ENCODE measurements at places on chromosomes 3 and 15.

DNA sequence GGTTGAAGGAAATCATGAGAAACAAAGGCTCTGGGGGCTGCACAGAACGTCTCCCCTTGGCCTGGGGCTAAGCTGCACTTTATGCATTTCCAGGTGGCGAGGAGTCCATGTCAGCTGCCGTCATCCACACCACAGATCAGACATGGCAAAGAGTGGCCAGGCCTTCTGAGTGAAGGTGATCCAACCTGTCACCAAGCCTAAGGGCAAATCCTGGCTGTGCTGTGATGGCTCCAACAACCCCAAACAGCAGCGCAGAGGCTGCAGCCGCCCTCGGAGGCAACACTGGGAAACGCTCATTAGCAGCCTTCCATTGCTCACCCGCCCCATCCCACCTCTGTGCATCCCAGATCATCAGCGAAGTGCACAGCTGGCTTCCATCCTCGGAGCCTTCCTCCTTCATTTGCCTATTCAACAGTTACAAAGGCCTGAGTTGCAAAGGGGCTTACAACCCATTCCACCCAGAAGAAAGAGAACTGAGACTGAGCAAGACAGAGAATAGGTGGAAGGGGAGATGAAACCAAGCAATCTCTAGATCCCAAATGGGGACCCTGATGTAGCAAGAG is 55.7 kb downstream of the SRGAP3 start:
- no peak for DNase-seq

- DNase-seq = no peak
Observed at GRCh38 chr15:64717735-64718495, 57.5 kb downstream of the RBPMS2 start.

- DNase-seq = no peak
Observed at GRCh38 chr3:155634121-155634719, 110.7 kb downstream of the PLCH1 start.

DNA sequence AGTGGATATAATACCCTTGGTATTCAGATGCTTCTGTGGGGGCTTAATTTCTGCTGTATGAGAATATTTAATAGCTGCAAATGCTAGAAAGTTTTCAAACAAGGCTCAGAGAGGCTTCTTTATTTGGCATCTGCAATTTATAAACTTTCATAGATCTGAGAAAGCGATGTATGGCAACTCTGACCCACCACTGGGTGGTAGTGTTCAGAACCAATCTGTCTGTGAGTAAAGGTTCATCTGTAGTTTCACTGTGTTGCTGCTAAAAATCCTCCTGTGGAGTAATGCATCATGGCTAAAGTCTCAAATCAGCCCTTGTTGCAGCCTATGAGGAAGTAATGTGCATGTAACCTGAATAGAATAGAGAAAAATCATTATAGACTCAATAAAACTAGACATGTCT is 47.4 kb downstream of the CLSTN2 start:
- DNase-seq = no peak

DNA sequence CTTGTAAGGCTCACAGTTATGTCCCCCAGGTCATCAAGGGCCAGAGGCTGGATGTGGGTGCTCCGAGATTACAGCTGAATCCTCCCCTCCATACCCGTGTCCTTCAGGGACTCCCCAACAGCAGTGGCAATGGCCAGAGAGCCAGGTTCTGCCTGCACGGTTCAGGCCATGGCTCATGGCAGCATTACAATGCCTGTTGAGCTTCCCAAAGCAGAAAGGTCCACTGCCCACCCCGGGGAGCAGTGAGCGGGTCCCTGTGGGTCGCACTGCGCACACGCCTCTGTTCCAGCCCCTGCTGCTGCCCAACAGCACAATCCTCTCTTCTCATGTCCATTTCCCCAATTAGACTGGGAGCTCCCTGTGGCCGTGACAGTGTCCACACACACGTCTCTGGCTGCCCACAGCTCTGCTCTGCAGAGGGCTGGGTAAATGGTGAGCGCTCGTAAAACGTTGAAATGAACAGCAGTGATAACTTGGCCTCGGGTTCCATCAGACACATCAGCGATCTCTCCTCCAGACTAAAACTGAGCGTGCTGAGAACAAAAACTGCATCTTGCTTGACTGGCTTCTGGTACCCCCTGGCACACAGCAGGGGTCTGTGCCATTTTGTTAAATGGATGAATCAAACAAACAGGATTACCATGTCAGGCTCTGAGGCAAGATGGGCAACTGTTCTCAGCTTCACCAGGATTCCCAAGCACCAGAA is 80.4 kb downstream of the VGLL4 start:
- no peak for DNase-seq

- DNase-seq = no peak
Observed at GRCh38 chr15:69643476-69643875, 190.9 kb downstream of the RPLP1 start.

- peak; percentile 86 for DNase-seq
Observed at GRCh38 chr15:80588801-80589200, 106.3 kb upstream of the ABHD17C start.

GRCh38 chr3:63661242-63661641 is 8.8 kb downstream of the SNTN start:
- DNase-seq = peak; percentile 2

DNA sequence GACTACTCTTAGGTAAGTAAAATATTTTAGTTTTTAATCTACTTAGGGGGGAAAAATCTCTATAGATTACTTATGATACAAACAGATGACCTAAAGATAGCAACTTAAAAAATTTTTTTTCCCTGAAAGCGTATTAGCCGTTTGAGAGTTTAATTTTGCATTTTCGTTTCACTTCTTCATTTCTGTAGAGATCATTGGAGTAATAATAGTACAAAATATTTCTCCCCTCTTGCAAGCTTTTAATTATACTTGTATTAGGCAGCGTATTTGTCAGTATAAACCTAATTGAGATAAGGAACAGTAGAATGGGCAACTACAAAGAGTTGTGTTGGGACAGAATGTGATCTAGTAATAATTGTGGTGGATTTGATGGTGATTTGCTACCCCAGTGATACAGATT is 10.3 kb downstream of the SKIL start:
- DNase-seq = no peak

GRCh38 chr3:113117511-113118234 is 93.7 kb upstream of the BOC start:
- DNase-seq = peak; percentile 93

DNA sequence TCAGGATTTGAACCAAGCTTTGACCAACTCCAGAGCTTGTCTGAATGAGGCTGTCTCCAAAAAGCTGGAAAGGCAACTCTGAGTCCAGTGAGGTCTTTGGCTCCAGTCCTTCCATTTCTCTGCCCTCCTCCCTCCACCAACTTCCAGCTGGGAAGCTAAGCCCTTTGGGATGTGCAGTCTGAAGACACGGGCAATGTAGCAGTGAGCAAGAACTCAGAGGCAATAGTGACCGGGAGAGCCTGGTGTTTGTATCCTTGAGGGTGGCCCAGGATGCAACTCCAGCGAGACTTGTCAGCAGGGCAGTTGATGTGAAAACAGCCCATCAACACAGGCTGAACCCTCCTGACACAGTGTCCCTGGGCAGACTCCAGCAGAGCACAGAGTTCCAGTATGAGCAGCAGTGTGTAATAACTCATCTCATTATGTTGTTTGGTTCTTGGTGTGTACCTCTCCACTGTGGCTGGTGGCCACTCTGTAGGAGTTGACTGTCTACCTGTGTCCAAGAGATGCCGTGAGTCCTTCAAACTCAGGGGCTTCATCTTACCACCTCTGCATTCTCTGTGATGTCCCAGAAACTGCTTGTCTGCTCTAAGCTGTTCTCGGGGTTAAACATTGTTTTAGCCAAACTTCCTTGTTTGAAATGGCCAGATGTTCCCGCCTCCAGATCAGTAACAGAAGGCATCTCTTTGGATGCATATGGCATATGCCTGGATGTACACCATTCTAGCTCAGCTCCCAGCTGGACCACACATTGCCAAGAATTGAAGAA is 6.6 kb downstream of the CDCP1 start:
- DNase-seq = peak; percentile 61

DNA sequence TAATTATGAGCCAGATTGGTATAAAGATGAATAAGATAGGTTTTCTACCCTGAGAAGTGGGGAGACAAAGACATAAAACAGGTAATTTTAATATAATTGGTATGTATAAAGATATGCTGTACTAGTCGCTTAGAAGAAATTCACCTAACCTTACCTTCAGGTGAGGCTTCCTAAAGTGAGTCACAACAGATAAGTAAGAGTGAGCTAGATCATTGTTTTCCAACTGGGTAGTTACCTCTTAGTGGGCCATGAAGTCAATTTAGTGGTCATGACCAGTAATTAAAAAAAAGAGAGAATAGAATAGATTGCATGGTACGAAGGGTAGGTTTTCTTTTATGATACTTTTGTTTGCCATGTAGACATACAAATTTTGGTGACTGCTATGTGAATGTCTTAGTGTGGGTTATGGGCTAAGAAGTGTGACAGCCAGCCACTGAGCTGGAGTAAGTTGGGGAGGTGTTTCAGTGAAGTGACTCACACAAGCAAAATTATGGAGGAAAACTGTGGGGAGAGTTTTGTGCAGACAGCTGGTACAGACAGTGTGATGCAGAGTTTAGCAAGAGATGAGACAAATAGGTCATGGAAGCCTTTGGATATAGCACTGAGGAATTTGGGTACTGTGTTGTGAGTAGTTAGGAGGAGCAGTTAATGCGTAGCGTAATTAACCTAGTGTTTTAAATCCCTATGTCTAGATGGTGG is 8.2 kb downstream of the TRNT1 start:
- DNase-seq = peak; percentile 12

- DNase-seq = no peak
Observed at GRCh38 chr3:161598639-161599038, 102.0 kb downstream of the OTOL1 start.

DNA sequence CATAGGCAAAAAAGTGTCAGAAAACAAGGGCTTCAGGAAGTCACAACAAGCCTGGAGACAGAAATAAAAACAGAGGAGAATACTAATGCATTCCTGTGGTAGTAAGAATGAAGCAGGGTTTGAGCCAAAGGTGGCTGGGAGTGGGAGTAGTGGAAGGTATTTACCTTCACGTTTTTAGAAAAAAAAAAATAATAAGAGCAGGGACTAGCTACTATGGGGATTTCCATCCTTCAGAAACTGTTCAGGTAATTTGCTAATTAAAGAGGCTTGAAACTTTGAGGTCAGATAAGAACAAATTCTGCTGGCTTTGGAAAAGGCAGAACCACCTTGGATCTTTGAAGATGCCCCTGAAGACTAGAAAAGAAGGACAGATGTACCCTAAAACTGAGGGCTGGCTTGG is 18.4 kb downstream of the ILDR1 start:
- no peak for DNase-seq

DNA sequence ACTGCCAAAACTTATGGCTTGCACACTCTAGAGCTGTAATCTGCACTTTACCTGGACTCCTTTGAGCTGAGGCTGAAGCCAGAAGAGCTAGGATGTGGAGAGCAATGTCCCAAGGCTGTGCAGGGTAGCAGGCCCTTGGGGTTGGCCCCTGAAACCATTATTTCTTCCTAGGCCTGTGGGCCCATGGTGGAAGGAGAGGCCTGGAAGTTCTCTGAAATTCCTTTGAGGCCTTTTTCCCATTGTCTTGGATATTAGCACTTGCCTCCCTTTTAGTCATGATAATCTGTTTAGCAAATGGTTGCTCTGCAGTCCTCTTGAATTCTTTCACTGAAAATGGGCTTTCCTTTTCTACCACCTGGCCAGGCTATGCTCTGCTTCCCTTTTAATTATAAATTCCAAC is 102.0 kb upstream of the SGO1 start:
- DNase-seq = no peak

- no peak for DNase-seq
Observed at GRCh38 chr3:126159476-126159875, 20.9 kb downstream of the ALDH1L1 start.

GRCh38 chr15:65957451-65957850 is 88.2 kb downstream of the RAB11A start:
- DNase-seq = no peak

DNA sequence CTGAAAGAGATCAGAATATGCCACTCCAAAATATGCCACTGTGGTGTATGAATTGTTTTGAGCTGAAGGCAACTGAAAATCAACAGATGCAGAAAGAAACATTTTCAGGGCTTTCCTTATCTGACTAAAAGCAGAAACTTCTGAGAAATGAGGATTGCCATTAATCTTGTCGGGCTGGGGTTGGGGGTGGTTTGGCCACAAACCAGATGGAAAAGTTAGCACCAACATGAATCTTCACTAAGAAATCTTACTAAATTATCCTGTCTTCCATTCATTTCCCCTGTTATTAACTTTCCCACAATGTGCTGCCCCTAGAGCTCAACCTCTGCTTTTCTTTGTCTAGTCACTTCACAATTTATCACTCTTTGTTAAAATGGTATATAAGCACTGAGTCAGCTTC is 229.9 kb upstream of the GADL1 start:
- DNase-seq = no peak

- DNase-seq = no peak
Observed at GRCh38 chr15:89113296-89114024, 25.2 kb downstream of the ABHD2 start.

- peak; percentile 64 for DNase-seq
Observed at GRCh38 chr3:124078953-124079911, 87.3 kb upstream of the ROPN1 start.

GRCh38 chr15:53841651-53842050 is 82.2 kb upstream of the WDR72 start:
- DNase-seq = no peak

DNA sequence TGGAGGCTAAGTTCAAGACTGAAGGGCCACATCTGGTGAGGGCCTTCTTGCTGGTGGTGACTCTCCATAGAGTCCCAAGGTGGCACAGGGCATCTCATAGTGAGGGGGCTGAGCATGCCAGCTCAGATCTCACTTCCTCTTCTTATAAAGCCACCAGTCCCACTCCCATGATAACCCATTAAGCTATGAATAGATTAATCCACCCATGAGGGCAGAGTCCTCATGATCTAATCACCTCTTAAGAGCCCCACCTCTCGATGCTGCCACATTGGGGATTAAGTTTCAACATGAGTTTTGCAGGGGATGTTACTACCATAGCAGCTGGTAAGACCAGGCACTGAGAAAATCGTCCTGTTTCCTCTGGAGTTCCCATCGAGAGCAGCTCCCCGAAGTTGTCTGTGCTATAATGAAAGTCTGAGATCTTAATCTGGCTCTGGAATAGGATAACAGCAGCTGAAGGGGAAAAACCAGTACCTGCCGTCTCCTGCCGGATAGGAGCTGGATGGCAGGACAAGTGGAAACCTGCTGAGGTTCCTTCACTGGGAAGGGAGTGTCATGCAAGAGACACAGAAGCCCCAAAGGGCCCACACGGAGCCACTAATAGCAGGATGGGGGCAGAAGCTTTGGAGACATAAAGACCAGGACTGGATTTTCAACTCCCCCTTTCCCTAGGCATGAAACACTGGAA is 79.5 kb upstream of the EPHB3 start:
- DNase-seq = no peak

- DNase-seq = peak; percentile 77
Observed at GRCh38 chr3:179526989-179527391, 35.7 kb upstream of the ACTL6A start.

- DNase-seq = no peak
Observed at GRCh38 chr15:91284758-91285466, 184.9 kb downstream of the SV2B start.

GRCh38 chr15:69305204-69305931 is 6.7 kb downstream of the PAQR5 start:
- peak; percentile 93 for DNase-seq

DNA sequence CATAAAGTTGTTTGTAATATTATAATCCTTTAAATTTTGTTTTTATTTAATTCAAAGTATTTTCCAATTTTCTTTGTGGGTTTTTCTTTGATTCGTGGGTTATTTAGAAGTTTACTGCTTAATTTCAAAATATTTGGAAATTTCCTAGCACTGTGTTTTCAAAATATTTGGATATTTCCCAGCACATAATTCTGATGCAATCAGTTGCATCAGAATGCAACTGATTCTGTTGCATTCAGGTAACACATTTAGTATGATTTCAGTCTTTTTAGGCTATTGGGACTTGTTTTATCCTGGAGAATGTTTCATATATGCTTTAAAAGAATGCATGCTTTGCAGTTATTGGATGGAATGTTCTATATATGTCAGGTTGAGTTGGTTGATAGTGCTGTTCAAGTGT is 18.2 kb upstream of the PRR23C start:
- no peak for DNase-seq
